Upper lobe of left lung (tissue), 6 donors: ENCODE measurements at places on chromosomes 5 and 9. TPM values are rescaled to one million over a fixed set of nuclear protein-coding genes. Genes with fewer than 3 reads are reported as not detected.

ANKRD20A1 gene
- 0.89 TPM for total RNA-seq

ZNF474 gene
- total RNA-seq = 15.7 TPM

OGN gene
- total RNA-seq = not detected

FAM221B gene
- 0.10 TPM for total RNA-seq

IL5 gene
- not detected for total RNA-seq

RNF183 gene
- 0.30 TPM for total RNA-seq

HTR1A gene
- 0.55 TPM for total RNA-seq

CD72 gene
- 3.2 TPM for total RNA-seq

FOXI1 gene
- not detected for total RNA-seq

PTPRD gene
- total RNA-seq = 46.1 TPM

WDR38 gene
- 7.7 TPM for total RNA-seq

MEF2C gene
- 37.0 TPM for total RNA-seq

LHX3 gene
- not detected for total RNA-seq

SLC1A1 gene
- 37.8 TPM for total RNA-seq

PCDHB4 gene
- total RNA-seq = 1.8 TPM

PNPLA7 gene
- 24.6 TPM for total RNA-seq

SPINK4 gene
- not detected for total RNA-seq
